ENCODE measurements at places on chromosomes 3 and 15.
A peak's percentile ranks its signal among the peaks of the same experiment; 100 is the strongest.

GRCh38 chr3:128950223-128950938 lies 43.5 kb downstream of the CFAP92 start:
- peak; percentile 20 for DNase-seq

GRCh38 chr3:169999433-169999832 lies 32.8 kb downstream of the SEC62 start:
- DNase-seq: no peak

DNA sequence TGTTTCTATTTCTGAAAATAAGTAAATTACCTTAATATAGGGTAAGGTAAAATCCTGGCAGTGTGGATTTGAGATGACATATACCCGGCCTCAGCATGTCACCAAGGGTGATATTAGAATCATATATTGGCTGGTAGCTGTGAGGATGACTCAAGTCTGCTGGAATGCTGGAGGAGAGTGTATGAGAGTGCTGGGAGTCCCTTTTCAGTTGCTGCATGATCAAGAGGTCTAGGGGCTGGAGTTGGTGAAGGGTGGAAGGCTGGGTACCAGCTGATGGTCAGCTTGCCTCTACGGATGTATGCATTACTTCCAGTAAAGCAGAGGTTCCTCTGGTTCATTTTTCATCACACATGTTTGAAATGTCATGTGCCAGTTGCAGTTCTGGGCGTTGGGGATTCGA lies 40.6 kb downstream of the SLC25A26 start:
- DNase-seq: no peak

DNA sequence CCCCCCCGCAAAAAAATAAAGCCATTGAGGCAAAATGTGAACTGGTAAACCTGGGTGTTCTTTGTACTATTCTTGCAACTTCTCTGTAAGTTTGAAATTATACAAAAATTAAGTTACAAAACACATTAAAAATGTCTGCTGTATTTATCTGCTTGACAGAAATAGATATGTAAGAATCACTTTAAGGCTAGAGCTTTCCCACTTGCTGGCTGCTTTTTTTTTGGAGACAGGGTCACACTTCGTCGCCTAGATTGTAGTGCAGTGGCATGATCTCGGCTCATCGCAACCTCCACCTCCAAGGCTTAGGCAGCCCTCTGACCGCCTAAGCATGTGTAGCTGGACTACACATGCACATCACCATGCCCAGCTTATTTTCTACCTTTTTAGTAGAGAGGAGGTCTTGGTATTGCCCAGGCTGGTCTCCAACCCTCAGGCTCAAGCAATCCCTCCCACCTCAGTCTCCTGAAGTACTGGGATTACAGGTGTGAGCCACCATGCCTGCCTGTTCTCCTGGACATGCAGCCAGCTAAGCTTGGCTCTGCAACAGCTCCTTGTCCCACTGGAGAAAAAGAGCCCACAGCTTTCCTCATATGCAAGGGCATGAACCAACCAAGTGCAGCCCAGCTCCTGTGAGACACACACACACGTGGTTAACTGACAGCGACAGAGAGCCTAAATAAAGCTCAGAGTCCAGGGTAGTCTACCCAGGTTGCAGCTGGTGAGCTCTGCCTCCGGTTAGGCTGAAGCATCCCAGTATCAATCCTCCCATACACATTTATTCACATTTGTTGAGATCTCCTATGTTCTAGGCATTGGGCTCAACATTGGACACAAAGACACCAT lies 4.5 kb downstream of the RPS17 start:
- DNase-seq: no peak

DNA sequence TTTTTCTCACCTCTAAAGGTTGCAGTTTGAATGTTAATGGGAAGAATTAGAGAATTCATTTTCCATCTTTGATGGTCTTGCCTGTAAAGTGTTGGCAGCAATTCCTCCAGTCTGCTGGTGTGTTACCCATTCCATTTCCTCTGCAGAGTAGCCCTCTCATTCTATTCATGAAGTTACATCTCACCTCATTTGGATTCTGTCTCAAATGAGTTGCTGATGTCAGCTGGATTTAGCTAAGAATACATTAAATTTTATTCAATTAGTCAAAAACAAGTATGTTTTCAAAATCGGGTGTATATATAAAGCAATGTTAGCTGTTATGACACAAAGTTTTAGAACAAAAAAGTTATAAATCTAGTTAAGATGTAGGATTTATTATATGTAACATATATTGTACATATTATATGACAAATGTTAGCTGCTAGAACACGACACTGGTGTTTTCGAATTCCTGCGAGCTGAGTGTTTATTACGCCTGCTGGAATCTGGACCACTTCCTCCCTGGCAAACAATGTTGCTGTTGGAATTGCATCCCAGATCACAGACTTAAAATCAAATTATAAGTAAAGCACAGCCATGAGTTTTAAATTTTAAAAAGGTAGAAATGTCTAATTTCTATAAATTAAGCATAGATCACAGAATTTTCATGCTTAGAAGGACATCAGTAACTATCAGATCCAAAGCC lies 516.2 kb downstream of the OCA2 start:
- DNase-seq: no peak

- DNase-seq: no peak
Observed at GRCh38 chr3:184361932-184362667, 590 bp downstream of the POLR2H start.

DNA sequence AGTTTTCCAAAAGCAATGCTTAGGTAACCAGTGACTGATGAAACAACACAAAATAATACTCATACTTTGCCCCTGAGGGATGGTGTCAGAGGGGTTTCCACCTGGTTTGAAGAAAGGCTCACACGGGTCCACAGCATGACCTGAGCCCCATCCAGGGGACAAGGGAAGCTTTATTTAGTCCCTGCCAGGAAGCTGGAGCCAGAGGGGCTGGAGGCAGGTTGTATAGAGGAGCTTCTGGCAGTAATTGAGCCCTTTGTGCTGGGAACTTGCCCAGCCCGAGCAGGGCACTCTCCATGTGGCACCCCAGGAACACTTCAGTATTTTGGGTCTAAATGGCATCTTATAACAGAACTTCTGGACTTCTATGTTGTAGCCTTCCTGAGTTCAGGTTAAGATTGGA lies 39.2 kb upstream of the EPHB1 start:
- DNase-seq: no peak

GRCh38 chr3:51671734-51672475 lies 853 bp downstream of the TEX264 start:
- no peak for DNase-seq

GRCh38 chr3:197709135-197709534 lies 27.6 kb downstream of the RUBCN start:
- no peak for DNase-seq

DNA sequence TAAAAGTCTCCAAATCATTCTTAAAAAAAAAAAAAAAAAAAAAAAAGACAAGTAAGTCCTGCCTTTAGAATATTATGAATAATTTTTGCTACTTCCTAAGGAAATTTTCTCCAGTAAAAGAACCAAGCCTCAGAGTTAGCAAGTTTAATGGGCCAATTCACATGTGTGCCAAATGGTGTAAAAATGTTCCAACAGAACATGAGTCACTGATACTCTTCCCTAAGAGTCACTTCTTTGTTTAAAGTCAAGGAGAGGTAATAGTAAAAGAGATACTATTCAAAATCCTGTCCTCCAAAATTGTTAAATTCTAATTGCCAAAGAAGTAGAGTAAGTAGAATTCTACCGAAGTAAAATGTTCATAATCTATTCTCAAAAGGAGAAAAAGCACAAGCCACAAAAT lies 17.7 kb upstream of the CPA3 start:
- no peak for DNase-seq

- no peak for DNase-seq
Observed at GRCh38 chr15:33844597-33844996, 123.7 kb upstream of the CHRM5 start.

DNA sequence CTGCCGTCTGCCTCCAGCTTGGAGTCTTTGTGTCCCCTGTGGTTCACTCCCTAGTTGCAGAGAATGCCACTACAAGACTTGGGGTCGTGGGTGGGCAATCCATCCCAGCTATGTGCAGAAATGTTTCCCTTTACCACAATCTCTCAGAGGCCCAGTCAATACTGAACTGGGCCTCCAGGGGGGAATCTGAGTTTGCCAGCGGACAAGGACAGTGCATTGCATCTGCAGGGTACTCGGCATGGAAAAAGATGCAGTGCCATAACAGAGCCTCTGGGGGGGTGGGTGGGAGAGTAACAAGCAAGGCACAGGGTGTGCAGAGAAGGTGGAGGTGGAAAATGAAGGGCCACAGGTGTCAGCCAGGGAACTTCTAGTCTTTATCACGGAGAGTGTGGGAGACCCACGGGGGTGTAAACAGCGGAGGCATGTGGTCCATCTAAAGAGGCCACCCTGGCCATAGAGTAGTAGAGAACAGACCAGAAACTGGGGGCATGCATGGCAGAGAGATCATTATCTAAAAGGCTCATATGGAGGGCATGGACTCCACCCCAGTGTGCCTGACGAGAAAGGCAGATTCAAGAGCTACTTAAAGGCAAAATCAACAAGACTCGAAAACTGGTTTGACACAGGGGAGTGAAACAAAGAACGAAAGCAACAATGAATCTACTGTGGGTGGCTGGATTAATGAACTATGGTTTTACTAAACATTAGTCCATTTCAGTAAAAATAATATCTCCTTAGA lies 182.4 kb downstream of the ANXA2 start:
- no peak for DNase-seq

DNA sequence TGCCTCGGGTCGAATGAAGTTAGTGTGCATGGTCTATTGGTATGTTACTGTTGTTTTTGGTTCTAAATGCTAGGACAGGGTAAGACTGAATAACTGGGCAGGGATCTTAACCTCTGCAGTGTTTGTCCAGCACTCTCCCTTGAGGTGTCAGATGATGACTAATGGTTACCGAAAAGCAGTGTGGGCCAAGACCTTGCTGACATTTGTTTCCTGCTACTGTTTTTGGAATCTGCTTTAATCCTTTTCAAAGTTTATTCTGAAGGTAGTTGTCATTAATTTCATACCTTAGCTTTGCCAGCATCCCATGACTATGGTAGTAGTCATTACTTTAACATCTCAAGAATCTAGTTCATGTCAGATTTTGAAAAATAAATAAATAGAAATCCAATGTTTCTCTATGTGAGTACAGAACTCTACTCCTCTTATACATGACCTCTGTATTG lies 117.0 kb downstream of the P3H2 start:
- DNase-seq: peak; percentile 61

- DNase-seq: no peak
Observed at GRCh38 chr3:67875338-67875737, 220.9 kb upstream of the SUCLG2 start.

GRCh38 chr15:90982135-90982534 lies 12.2 kb downstream of the PRC1 start:
- no peak for DNase-seq

GRCh38 chr3:100335434-100335833 lies 877 bp downstream of the NIT2 start:
- no peak for DNase-seq
